ENCODE measurements at places on chromosomes 3 and 15.

GRCh38 chr15:78266229-78266628 is 1.9 kb downstream of the DNAJA4 start:
- no peak for DNase-seq

DNA sequence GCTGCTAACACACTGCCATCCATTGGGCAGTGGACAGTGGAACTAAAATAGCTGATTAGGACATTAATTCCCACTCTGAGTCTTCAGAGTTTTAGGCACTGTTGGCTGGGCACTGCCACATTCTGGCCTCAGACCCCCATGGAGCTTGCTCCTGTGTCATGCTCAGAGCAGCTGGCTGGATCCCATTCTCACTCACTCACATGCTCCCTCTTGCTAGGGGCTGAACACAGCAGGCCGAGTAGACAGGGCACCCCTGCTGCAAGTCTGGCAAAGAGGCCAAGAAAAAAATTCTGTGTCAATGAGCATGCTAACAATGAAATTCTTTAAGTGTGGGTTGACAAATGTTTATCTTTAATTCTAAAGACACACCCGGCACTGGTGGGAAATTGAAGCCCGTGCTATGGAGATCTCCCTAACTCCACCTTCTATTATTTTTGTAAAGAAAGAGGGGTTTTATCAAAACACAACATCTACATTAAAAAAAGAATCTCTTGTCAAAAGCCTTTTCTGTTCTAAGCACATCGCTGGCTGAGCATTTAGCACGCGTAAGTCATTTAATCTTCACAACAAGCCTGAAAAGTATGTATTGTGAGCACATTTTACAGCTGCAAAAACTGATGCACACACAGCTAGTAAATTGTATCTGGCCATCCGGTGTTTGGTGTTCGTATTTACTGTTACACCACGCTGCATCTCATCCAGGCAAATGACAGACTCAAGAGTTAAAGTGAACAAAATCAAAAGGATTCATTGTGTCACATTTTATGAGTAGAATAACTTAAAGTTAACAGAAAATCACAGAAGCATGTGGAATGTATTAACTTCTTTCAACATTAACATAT is 362.1 kb downstream of the PLOD2 start:
- DNase-seq: no peak

DNA sequence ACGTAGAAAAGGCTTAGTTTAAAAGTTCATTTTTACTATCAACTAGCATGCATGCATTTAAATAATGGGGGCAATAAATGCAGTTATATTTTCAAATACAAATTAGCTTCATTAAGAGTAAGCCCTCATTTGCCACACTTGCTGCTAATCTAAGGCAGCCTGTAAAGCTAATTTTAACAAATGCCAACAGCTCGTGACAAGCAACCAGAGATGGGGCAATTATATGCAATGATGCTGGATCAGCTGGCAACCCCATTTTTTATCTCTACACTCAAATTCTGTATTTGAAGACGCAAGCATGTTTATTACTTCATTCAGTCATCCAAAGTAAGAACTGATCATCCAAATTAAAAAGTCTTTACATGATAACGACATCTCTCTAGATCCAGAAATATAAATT is 12.1 kb downstream of the RFTN1 start:
- DNase-seq: no peak

DNA sequence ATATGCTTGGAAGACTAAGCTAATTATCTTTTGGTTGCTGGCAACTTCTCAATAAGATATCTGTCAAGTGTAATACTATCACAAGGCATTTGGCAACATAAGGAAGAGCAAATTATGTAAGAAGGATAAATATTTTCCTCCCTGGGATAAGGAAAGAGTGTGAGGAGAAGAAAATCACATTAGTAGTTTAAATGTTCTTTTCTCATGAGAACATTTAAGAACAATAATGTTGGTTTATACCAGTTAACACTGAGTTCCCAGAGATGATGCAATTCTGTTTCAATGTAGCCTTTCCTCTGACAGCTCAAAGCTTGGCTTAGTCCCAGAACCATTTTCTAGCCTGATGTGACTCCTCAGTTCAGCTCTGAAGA is 66.1 kb upstream of the NPHP3 start:
- DNase-seq: peak; percentile 62

GRCh38 chr15:57306944-57307411 is 69.3 kb upstream of the CGNL1 start:
- no peak for DNase-seq
